ENCODE measurements at places on chromosomes 7 and 10.

- no peak for DNase-seq
These were observed 26.8 kb upstream of the SORCS3 start for GRCh38 chr10:104614245-104614831.

- DNase-seq = no peak
These were observed 261.9 kb downstream of the PTPRN2 start for GRCh38 chr7:158325530-158326381.

DNA sequence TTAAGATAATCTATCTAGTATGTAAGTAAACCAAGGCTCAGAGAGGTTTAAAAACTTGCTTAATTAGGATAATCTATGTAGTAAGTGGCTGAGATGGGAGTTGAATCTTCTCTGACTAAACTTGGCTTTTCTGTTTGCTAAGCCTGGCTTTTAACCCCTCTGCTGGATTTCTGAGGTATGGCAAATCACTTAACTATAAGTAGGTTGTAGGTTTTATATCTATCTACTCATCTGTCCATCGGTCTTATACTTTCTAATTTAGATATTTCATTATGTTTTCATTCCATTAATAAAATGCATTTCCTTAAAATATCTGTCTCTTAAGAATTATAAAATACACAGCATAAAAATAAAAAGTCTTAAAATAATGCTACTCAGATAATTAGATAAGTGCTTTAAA lies 59.4 kb downstream of the ST7 start:
- DNase-seq = no peak

GRCh38 chr7:137480824-137481365 lies 137.4 kb upstream of the PTN start:
- no peak for DNase-seq

- no peak for DNase-seq
These were observed 163.6 kb downstream of the PIP4K2A start for GRCh38 chr10:22550732-22551131.
